ENCODE measurements at places on chromosomes 5 and 9. TPM values are rescaled to one million over a fixed set of nuclear protein-coding genes. Genes with fewer than 3 reads are reported as not detected.

DNA sequence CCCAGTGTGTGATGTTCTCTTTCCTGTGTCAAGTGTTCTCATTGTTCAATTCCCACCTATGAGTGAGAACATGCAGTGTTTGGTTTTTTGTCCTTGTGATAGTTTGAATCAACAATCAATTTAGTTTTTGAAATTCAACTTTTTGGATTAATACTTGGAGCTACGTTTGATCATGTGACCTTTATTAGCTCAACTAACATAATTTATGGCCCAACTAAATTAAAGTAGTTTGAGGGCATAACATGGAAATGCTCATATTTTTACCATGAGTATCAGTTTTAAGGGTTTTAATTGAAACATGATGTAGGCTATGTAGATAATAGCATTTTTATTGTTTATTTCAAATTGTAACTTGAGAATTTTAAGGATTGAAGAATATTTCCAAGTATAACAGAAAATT is 168.0 kb downstream of the CCDC171 start:
- no peak for DNase-seq

DNA sequence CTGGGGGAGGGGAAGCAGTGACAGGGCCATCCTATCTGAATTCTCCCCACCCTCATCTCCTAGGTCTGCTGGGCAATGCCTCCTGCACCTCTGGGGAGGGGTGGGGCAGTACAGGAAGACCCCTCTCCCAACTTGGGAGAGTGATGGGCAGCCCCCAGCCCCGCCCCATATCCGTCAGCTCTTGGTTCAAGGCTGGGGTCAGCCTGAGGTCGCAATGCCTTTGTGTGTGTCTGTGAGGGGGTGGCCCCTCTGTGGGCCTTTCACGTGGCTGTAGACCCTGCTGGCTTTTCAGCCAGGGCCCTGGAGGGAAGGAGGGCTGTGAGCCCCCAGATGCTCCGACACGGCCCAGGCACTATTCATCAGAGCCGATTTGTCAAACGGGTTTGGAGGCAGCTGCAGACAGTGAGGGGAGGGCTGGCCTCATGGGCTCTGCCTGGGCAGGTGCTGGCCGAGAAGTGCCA is 49.5 kb upstream of the RNU6ATAC start:
- DNase-seq = no peak

- DNase-seq = no peak
These were observed 67.4 kb downstream of the KLF9 start for GRCh38 chr9:70347046-70347445.

- DNase-seq = no peak
These were observed 187.7 kb upstream of the POU5F2 start for GRCh38 chr5:93929131-93929530.

- no peak for DNase-seq
These were observed 97.0 kb upstream of the ANKRD55 start for GRCh38 chr5:56330167-56330566.

The CREBRF gene
- total RNA-seq = 40.4 TPM

- no peak for DNase-seq
These were observed 27.7 kb upstream of the GGTA1 start for GRCh38 chr9:121527371-121527770.

The UGT3A1 gene
- total RNA-seq = not detected

GRCh38 chr5:5558102-5558501 is 135.6 kb downstream of the ICE1 start:
- DNase-seq = no peak

- no peak for DNase-seq
These were observed 4.5 kb upstream of the IL7R start for GRCh38 chr5:35852084-35852734.

GRCh38 chr9:32406046-32406445 is 21.6 kb downstream of the ACO1 start:
- no peak for DNase-seq

The CTXN3 gene
- not detected for total RNA-seq

The S1PR3 gene
- 0.06 TPM for total RNA-seq

DNA sequence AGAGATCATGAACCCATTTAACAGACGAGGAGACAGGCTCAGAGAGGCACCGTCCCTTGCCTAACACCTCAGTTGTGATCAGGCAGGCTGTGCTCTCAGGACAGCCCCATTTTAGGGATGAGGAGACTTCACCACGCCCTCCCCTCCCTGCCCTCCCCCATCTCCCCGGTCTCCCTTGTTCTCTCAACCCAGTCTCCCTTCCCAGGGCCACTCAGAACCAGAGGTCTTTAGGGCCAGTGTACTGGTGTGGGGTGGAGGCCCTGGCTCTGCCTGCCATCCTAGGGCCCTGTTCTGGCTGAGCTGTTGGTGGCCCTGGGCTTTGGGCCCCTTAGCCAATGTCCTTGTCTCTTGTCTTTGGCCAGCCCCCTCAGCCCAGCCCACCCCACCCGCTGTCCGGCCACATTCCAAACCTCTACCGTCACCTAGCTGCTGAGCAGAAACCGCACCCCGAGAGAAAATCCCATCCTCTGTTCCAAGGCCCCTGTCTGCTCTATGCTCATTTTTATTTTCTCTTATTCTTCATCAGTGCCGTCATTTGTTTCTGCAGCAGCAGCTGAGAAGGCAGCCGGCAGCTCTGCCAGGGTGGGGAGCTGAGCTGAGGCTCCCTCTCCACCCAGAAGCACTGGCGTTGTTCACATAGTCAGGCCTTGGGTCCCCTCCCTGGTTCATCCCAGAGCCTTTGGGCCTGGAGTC is 33.9 kb downstream of the OLFML2A start:
- no peak for DNase-seq

- DNase-seq = no peak
These were observed 83.9 kb upstream of the CYLC2 start for GRCh38 chr9:102911185-102911584.

The PPP2R2B gene
- 8.7 TPM for total RNA-seq

DNA sequence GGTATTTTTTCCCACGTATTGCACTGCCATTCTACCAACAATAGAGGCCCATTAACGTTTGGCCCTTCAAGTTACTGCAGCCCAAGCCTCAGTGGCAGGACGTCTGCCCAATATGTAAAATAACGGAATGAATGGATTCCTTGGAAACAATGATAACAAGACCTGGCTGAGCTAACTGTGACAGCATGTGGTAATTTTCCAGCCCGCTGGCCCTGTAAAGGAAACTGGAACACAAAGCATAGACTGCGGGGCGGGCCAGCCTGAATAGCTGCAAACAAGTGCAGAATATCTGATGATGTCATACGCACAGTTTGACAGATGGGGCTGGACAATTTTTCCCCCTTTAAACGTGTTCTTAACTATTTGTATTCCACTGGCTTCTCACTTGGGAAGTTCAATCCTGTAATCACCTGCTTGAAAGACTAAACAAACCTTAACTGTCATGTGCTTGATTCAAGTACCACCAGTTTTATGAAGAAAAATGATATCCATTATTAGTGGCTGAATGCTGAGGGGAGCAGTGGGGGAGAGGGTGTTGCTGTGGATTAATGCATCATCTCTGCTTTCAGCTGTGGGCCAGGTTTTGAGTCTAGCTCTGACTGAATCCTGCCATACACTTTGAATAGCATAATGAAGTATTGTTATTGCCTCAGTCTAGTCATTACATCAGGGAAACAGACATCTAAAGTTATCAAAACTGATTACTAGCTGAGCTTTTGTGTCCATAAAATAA is 323.9 kb downstream of the TMEM161B start:
- DNase-seq = no peak

The PCDHB15 gene
- total RNA-seq = not detected

DNA sequence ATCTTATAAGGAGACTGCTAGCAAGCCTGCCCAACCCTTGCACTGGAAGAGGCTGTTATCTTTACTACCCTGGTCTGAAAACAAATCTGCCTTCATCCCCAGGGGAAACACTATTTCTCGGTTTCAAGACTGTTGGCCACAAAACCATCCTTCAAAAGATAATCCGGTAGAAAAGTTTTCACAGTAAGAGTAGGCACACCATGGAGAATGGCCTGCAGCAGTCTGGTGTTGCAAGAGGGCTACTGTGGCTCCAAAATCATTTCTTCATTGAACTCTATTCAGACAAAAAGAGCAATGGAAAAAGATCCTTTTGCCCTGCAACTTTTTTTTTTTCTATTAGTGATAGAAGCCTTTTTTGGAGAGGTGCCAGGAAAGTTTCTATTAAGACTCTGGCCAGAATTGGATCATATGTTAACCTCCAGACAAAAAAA is 163.9 kb downstream of the ARHGEF28 start:
- DNase-seq = no peak

DNA sequence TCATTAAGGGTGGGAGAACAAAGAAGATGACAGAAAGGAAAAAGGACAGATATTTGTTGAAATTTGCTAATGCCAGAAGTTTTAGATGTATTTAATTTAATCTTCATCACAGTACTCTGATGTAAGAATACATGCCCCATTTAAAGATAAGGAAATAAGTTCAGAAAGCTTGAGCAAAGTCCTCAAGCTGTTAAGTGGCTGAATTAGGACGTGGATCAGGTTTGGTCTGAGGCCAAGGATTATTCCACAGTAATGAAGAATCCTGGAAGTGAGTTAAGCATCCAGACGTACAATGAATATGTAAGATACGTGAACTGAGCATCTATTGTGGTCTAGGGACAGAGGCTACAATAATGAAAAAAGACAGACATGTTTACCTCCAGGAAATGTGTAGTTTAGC is 671.3 kb downstream of the PRELID2 start:
- DNase-seq = no peak

All from activated naive CD8-positive, alpha-beta T cell treated with anti-CD3 and anti-CD28 coated beads, Interleukin-2, amount 10 ng/mL, durations not matched to agents 7 days and 5 days (primary cell).